Peyer's patch (tissue), 4 donors: ENCODE measurements at places on chromosomes 1 and 21. TPM values are rescaled to one million over a fixed set of nuclear protein-coding genes. Genes with fewer than 3 reads are reported as not detected.

- no peaks in the 10 kb centered on the region for H3K27me3 ChIP-seq
- no peak overlapping the region for H3K4me3 ChIP-seq
- no peaks in the 10 kb centered on the region for H3K4me1 ChIP-seq
- no peaks in the 10 kb centered on the region for H3K36me3 ChIP-seq
- no peak overlapping the region for H3K27ac ChIP-seq
- no peak for DNase-seq
Measured at GRCh38 chr1:19969898-19970660, 9.3 kb downstream of the PLA2G2A start.

The PRR9 gene
- not detected for total RNA-seq

The RASSF5 gene
- 7.4 TPM for total RNA-seq

GRCh38 chr1:162276493-162276892, 100.2 kb downstream of the SPATA46 start:
- H3K36me3 ChIP-seq: no peaks in the 10 kb centered on the region
- DNase-seq: no peak
- H3K4me3 ChIP-seq: no peak overlapping the region
- no peaks in the 10 kb centered on the region for H3K27me3 ChIP-seq

GRCh38 chr1:229227298-229227919, 43.5 kb upstream of the RAB4A start:
- DNase-seq: peak; percentile 93
- H3K27me3 ChIP-seq: no peaks in the 10 kb centered on the region
- H3K36me3 ChIP-seq: no peaks in the 10 kb centered on the region

The ARMH1 gene
- total RNA-seq: 4.1 TPM

- H3K4me1 ChIP-seq: no peaks in the 10 kb centered on the region
- peaks cover 5% of the 10 kb centered on the region for H3K36me3 ChIP-seq
- H3K4me3 ChIP-seq: no peak overlapping the region
- H3K27ac ChIP-seq: no peak overlapping the region
- no peak for DNase-seq
Measured at GRCh38 chr1:202964791-202965410, 2.2 kb downstream of the CYB5R1 start.

DNA sequence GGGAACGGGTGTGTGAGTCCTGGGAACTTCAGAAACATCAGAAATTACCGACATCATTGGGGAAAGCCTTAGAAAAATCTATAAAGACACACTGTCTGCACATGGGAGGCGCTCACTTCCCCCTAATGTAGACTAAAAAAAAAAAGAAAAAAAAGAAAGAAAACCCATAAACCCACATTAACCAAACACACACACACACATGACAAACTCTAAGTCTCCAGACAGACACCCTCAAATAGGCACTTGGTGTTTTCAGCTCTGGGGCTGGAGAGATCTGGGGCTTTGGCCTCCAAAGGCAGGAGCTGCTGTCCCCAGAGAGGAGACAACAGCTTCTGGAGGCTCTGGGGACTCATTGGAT, 13.2 kb upstream of the SDHB start:
- peaks cover 4% of the 10 kb centered on the region for H3K36me3 ChIP-seq
- H3K27me3 ChIP-seq: no peaks in the 10 kb centered on the region
- no peak for DNase-seq
- H3K4me3 ChIP-seq: no peak overlapping the region
- no peak overlapping the region for H3K27ac ChIP-seq
